EH (cell line): ENCODE measurements at places on chromosomes 3 and 15.
A peak's percentile ranks its signal among the peaks of the same experiment; 100 is the strongest.

GRCh38 chr15:97023488-97023844 is 693.0 kb downstream of the NR2F2 start:
- no peak for DNase-seq

GRCh38 chr3:131151-131888 is 65.2 kb upstream of the CHL1 start:
- no peak for DNase-seq

GRCh38 chr3:61618231-61618630 is 56.9 kb downstream of the PTPRG start:
- no peak for DNase-seq

DNA sequence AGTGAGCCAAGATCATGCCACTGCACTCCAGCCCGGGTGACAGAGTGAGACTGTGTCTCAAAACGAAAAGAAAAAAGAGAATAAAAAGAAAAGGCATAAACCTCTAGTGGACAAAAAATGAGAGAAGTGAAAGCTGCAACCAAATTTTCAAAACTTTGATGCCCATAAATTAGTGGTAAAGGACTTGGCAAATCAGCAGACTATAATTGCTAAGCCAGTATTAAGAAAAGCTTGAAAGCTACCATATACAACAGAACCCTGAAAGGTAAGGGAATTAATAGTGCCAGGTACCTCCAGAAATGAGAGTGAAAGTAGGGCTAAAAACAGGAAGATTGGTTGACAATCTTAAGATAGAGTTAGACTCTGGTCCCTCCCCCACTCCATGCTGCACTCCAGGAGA is 32.9 kb upstream of the SLC22A13 start:
- DNase-seq: no peak

- DNase-seq: peak; percentile 7
Measured at GRCh38 chr3:15932348-15933300, 134.8 kb upstream of the ANKRD28 start.

DNA sequence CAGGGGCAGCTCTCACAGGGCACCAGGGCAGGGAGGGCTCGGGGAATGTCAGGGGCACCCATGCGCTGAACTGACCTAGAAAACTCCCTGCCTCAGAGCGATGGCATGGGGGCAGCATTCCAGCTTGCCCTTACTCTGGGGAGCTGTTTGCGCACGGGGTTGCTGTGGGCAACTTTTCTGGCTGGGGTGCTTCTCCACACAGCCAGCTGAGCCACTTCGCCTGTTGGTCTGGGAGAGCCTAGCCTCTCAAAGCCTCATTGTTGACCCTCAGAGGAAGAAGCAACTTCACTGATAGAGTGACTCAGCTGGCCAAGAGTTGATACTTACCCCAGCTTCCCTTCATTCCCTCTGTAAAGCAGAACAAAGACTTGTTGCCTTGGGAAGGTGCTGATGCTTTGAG is 42.6 kb upstream of the MRPS22 start:
- DNase-seq: peak; percentile 66

DNA sequence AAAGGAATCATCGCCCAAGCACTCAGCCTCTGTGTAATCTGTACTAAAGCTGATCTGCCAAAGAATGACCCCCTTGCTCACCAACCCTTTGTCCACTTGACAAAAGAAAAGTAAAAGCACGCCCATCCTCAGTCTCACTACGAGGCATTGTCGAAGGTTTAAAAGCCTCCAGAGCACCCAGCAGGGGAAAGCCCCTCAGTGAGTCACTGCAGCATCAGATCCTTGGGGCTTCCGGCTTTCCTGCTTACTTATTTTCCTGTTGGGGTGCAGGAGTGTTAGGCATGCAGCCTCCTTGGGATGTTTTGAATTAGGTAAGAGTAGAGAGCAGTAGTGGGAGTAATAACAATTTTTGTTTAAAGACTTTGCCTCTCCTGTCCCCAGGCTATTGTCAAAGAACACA is 216.1 kb downstream of the MTHFS start:
- peak; percentile 89 for DNase-seq

DNA sequence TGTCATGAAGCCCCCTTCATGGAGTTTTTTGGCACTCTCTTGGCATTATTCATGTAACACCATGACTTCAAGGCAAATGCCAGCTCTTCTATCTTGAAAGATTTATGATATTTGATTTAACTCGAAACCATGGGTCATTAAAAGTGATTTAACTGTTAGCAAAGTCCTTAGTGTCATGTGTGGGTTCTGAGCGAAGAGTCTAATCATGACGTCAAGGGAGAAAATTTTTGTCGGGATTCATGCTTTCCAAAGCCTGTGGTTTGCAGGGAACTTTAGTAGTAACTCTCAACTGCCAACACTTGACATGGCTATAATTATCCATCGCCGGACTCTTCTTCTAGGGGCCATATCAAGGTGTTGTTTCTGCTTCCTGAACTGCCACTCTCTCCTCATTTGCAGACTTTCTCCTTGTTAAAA is 11.5 kb downstream of the GXYLT2 start:
- DNase-seq: no peak

DNA sequence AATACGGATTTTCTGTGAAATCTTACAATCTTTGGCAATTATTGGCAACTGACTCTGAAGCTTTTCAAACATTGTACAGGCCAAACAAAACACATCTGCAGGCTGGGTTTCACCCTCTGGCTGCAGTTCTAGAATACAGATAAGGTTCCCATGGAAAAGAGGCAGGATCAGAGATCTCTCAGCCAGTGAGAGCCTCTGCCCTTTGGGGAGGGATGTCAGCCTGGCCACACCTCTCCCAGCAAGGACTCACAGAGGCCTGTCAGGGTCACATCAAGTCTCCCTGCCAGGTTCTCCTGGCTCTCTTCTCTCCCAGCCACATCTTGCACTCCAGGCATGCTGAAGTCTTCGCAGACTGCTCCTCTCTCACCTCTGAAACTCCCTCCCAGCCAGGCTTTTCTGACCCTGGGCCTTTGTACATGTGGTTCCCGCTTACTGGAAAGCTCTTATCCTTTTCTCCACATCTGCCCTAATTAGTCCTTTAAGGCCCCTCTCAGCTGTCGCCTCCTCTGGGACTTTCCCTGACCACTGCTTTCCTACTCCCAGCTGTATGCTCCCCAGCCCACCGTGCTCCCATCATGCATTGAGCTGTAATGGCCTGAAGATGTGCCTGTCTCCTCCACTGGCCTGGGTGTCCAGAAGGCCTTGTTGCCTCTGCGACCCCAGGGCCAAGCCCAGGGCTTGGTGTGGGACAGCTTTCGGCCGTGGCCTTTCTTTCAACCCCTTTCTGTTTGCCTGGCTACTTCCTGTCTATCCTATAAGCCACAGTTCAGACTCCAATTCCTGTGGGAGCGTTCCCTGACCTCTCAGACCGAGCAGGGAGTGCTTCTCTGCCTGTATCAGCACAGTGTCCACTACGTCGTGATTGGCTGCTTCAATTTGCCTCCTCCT is 4.3 kb downstream of the RBP1 start:
- no peak for DNase-seq

DNA sequence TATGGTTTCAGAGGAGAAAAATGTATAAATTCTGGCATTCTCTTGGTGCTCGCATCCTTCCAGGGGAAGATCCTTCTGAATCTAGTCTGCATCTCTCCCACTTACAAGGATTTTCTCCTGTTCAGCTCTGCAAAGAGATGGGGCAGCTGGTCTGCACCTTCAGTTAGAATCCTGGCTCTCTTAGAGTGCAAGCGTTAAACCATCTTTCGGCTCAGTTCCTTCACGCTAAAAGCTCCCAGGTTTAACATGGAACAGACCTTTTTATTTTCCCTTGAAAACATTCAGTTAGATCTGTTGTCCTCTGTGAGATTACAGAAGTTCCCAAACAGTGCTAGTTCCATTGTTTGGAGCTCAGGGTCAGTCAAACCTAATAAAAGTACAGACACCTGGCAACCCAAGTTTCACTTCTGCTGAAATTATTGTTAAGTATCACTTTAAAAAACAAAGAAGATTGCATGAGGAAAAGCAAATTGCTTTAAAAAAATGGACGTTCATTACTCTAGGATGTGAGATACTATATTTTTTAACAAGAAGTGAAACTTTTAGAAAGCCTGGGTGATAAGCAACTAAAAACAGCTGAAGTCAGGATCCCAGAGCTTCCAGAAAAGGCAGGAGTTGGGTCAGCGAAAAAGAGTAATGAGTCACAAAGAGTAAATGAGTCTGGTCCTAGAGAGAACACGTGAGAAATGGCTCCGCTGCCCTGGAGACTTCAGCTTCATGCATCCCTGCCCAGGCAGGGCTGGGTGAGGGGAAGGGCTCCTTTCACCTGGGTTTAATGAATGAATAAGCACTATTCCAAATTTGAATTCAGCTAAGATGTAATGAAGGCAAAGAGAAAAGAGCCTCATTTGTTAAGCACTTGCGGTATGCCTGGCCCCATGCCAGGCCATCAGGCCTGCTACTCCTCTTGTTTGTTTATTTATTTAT is 63.3 kb downstream of the ABTB1 start:
- peak; percentile 85 for DNase-seq

- no peak for DNase-seq
Measured at GRCh38 chr15:50837256-50837770, 71.2 kb upstream of the AP4E1 start.

DNA sequence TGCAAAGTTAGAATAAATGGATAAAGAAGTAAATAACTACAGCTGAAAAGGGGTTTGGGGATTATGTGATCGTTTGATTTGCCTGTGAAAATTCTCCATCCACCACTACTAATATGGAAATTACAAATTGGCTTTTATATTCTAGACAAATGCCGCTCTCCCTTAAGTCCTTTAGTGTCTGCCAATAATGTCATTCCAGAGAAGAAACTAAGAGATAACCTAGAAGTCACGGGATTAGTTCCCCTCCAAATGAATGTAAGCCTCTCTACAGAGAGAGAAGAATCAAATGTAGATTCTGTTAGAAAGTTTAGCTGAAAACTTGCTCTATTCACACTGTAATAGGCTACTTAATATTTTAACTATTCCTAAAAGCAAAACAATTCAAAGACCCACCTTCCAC is 92.0 kb downstream of the ALDH1A2 start:
- DNase-seq: no peak

DNA sequence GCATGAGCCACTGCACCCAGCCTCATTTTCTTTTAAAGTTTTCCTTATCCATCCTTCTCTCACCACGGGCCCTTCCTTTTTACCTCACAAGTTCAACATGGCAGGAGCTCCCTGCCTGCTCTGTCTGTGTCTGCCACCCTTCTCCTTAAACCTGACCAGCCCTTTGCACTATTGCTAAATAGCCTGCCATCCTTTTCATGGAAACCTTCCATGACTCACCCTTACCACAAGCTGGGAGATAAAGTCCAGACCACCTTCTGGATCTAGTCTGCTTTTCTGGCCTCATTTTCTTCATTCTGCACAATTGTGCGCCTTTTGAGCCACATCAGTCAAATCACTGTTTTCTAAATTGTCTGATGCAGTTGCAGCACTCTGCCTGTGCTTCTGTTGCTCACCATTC is 8.9 kb downstream of the PARP14 start:
- peak; percentile 48 for DNase-seq

- peak; percentile 76 for DNase-seq
Measured at GRCh38 chr3:69869643-69870042, 129.9 kb upstream of the SAMMSON start.

DNA sequence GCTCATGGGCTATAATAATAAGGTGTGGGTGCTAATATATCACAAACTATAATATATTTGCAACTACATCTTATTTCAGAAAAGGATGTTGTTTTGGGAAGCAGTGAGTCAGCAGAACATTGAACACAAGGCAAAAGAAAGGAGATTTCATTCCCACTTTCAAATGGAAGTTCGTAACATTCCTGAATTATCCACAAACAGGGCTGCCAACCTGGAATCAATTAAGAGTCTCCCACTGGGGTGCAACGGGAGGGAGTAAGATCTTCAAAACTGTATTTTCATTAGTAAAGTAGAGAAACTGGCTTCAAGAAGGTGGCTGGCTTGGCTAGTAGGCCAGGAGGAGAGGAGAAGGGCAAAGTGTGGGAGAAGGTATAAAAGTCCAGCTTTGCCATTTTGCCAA is 479.6 kb downstream of the CNTN3 start:
- DNase-seq: no peak

GRCh38 chr3:196792771-196793170 is 53.1 kb downstream of the PAK2 start:
- peak; percentile 29 for DNase-seq

GRCh38 chr15:67520321-67521028 is 456 bp upstream of the C15orf61 start:
- no peak for DNase-seq

DNA sequence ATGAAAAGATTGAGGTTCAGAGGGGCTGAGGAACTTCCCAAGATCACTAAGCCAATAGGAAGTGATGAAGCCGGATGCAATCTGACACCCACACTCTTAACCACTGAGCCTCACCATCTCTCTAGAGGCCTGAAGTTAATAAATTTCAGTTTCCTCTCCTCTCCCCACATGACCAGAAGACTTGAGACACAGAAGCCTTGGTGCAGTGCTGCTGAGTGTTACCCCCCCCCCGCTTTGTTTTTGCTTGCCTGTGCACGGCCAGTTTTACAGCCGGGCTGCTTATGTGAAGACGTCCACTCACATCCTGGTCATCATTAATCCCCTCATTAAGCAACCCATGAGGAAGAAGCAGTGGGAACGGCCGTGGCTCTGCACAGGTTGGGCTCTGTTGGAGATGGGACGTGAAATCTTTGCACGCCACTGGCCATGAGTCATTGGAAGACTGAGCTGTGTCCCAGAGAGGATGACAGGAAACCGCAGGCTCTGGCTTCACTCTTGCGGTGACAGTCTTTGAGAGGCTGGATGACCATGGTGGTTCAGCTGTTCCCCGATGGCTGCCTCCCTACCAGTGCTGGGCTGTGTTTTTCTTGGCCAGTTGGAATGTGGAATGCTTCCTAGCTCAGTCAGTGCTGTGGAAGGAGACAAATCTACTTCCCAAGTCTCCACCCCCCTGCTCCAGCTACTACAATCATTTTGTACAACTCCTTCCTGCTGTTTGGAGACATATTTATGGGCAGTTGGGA is 232.6 kb upstream of the LRTM1 start:
- peak; percentile 100 for DNase-seq

- peak; percentile 96 for DNase-seq
Measured at GRCh38 chr15:90681480-90681879, 35.7 kb upstream of the BLM start.

GRCh38 chr3:131526801-131527347 is 24.1 kb upstream of the MRPL3 start:
- DNase-seq: peak; percentile 51

GRCh38 chr15:75145027-75145841 is 56.4 kb upstream of the C15orf39 start:
- DNase-seq: no peak

- DNase-seq: no peak
Measured at GRCh38 chr3:55562700-55563099, 75.6 kb upstream of the WNT5A start.

DNA sequence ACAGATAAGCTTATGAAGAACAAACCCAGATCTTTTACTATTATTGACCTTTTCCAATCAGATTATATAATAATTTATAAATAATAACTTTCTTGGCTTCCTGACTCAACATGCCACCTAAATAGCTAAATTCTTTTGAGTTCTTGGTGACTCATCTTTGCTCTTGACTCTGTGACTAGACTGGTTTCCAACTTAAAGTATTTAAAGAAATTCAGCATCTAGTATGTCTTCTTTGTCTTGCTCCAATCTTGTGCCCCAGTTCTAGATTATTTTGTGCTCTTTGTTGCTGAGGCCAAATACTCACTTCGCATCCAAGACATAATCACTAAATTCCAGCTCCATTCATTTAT is 483.2 kb upstream of the TBL1XR1 start:
- peak; percentile 59 for DNase-seq

- DNase-seq: no peak
Measured at GRCh38 chr3:34183611-34184340, 385.3 kb downstream of the PDCD6IP start.
